ENCODE measurements at places on chromosomes 6 and 20.

- DNase-seq, result no peak
Observed at GRCh38 chr20:19915111-19915798, 101.9 kb upstream of the NAA20 start.

- DNase-seq, result no peak
Observed at GRCh38 chr6:47545223-47545622, 67.6 kb downstream of the CD2AP start.

DNA sequence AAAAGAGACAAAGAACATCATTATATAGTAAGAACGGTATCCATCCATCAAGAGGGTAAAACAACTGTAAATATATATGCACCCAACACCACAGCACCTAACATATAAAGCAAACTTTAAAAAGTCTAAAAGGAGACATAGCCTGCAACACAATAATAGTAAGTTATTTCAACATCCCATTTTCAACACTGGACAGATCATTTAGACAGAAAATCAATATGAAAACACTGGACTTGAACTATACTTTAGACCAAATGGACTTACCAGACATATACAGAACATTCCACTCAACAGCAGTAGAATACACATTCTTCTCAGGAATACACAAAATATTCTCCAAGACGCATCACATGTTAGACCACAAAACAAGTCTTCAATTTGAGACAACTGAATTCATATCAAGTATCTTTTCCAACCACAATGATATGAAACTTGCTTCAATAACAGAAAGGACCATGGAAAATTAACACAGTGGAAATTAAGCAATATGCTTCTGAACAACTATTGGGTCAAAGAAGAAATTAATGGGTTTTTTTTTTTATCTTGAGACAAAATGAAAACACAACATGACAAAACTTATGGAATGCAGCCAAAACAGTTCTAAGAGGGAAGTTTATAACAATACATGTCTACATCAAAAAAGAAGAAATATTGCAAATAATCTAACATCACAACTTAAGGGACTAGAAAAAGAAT, 23.9 kb upstream of the ASF1A start:
- DNase-seq, result no peak

GRCh38 chr6:113461153-113461932, 395.8 kb upstream of the MARCKS start:
- no peak for DNase-seq

DNA sequence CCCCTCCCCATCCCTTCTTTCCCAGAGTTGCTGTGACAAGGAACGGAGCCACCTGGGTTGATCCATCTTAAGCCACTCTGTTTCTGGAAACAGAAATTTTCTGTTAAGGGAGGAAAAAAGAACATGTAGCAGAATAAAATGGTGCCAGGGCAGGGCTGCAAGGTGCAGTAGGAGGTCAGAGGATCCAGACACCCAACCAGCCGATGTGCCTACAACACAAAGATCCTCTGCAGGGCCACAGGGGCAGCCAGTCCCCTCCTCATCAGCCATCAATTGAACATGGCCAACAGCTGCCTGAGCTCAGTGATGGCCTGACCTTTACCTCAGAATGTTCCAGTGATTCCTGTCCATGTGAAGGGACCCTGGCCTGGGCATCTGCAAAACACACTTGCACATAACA, 11.9 kb downstream of the MDFI start:
- DNase-seq, result no peak

DNA sequence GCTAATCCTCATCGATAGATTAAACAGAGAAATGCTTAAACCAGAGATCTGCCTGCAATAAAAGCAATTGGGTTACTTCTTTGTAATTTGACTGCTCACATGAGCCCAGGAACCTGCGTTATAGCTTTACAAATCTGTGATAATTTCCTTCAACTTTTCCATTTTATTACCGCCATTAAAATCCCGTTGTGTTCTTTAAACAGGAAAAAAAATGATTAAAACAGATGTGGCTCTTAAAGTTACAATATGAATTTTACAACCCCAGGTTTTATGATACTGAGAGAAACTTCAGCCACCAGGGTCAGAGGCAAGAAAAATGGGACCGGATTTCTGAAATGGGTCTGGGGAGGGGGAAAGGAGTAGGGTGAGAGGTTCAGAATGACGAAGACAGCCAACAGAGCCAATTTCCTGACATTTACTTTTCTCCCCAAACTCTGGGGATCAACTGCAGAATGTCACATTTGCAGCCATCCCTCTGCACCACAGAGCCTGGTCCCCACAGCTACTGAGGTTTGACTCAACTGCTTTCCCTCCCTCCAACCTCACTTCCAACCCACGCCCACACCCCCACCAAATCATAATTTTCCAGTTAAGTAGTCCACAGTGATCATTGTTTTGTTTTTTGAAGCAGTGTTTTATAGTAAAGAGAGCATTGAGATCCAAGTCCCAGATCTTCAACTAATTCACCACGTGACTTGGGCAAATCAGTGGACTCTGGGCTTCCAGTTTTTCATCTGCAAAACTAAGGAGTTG, 77.6 kb upstream of the EYA2 start:
- DNase-seq, result no peak

- DNase-seq, result no peak
Observed at GRCh38 chr6:163422550-163422949, 8.0 kb downstream of the QKI start.

GRCh38 chr6:96760153-96760687, 77.1 kb downstream of the GPR63 start:
- no peak for DNase-seq

DNA sequence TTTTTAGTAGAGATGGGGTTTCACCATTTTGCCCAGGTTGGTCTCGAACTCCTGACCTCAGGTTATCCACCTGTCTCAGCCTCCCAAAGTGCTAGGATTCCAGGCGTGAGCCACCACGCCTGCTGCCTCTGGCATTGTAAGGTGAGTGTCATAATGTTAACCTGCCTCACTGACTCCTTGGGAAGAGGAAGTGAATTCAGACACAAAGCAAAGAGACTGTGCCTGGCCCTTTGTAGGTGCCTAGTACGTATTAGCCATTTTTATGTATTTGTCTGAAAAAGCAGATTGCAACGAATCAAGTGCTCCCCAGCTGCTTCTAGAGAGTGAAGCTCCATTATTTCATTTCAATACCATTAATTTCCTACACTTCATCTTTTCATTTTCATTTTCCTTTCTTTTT, 260.5 kb downstream of the SAMD5 start:
- no peak for DNase-seq

- DNase-seq, result peak; percentile 37
Observed at GRCh38 chr6:3876866-3877265, 27.7 kb downstream of the FAM50B start.

GRCh38 chr6:1705183-1705582, 95.5 kb downstream of the FOXC1 start:
- DNase-seq, result no peak

- no peak for DNase-seq
Observed at GRCh38 chr6:12069891-12070529, 57.9 kb downstream of the HIVEP1 start.

DNA sequence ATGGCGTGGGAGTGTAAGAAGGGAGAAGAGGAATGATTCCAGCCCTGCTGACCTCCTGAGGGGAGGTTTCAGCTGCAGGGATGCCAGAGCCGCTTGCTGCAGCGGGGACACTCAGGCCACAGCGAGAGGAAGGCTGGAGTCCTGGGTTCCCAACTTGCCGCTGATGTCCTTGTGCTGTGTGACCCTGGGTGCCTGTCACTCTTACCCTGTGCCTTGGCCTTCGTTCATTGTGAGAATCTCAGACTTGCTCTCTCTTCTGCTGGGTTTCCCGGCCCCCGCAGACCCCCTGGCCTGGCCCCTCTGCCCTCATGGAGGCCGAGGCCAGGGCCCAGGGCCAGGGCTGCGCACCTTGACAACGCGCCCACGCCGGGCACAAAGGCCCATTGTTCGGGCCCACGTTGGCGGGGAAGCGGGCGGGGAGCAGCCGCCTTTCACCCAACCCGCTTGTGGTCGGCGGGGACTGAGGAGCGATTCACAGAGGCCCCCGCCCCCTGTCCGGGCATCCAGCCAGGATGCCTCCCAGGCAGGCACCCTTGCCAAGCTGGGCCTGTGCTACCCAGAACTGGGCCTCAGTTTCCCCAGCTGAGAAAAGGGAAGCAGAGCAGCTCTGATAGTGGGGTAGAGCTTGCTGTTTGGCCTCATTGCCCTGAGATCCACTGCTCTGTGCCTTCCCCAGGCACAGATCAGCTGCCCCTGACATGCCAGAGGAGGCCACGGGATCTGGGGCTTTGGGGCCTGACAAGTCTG, 52.4 kb downstream of the CEBPB start:
- DNase-seq, result no peak

GRCh38 chr6:42724825-42725224, 2.4 kb upstream of the PRPH2 start:
- no peak for DNase-seq

- no peak for DNase-seq
Observed at GRCh38 chr6:18388271-18388670, 1.1 kb downstream of the RNF144B start.

GRCh38 chr6:87534377-87535047, 55.3 kb downstream of the RARS2 start:
- no peak for DNase-seq

GRCh38 chr6:11318835-11319813, 86.7 kb upstream of the NEDD9 start:
- DNase-seq, result no peak

DNA sequence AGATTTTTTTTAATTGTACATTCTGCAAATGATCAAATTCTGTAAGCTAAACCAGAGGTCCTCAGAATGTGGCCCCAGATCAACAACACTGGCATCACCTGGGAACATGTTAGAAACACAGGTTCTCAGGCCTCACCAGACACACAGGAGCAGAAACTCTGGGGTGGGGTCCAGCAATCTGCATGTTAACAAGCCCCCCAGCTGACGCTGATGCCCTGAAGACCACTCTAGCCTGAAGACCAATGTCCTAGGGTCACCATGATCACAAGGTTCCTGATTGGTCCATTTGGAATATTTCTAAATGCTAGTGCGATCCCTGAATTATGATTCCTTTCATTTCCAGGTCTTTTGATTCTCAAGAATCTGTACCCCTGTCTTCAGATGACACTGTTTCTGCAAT, 2.4 kb upstream of the LY86 start:
- no peak for DNase-seq

- no peak for DNase-seq
Observed at GRCh38 chr6:75331151-75331550, 46.6 kb upstream of the TMEM30A start.

GRCh38 chr20:4449957-4450715, 271.6 kb upstream of the PRND start:
- no peak for DNase-seq

DNA sequence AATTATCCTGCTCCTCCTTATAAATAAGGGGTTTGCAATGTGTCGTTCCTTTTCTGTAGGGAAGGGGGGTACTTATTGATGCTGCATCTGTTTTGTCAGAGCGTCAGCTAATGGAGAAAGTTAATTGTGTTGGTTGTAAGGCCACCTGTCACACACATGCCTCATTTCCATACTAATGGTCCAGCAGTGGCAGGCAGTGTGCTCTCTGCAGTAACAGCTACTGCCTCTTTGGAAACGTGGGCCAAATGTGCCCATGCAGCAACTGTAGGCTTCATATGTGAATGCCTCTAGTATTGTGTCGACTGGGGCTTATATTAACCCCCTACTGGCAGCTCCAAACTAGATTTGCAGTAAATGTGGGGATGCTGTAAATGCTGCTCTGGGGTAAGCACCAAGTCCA, 56.3 kb upstream of the OLIG3 start:
- DNase-seq, result no peak

DNA sequence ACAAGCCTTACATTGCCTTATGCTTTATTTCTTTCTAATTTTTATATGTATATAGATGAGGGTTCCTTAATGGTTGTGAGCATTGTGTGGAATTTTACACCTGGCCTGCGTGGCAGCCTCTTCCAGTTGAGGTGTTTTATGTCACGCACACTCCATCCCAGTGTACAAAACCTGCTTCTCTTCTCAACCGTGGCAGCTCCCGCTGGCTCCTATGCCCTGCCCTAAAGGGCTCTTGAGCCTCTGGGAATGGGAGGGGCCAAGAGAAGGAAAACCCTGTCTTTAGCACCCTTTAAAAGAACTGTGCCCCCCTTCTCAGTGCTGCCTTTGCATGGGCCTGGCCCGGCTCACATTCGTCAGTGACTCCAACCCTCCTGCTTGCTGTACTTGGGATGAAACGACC, 4.3 kb upstream of the DNAJC5 start:
- DNase-seq, result no peak

- peak; percentile 70 for DNase-seq
Observed at GRCh38 chr6:9398071-9398766, 962.9 kb upstream of the SLC35B3 start.

GRCh38 chr6:74058606-74059005, 362.6 kb downstream of the CD109 start:
- no peak for DNase-seq

GRCh38 chr6:20534295-20535262, at the start of gene CDKAL1:
Gene CDKAL1, plus strand, starts transcription at chr6:20534457. Its CDS starts 11,894 bp downstream, at chr6:20546351.
- peak; percentile 94 for DNase-seq

DNA sequence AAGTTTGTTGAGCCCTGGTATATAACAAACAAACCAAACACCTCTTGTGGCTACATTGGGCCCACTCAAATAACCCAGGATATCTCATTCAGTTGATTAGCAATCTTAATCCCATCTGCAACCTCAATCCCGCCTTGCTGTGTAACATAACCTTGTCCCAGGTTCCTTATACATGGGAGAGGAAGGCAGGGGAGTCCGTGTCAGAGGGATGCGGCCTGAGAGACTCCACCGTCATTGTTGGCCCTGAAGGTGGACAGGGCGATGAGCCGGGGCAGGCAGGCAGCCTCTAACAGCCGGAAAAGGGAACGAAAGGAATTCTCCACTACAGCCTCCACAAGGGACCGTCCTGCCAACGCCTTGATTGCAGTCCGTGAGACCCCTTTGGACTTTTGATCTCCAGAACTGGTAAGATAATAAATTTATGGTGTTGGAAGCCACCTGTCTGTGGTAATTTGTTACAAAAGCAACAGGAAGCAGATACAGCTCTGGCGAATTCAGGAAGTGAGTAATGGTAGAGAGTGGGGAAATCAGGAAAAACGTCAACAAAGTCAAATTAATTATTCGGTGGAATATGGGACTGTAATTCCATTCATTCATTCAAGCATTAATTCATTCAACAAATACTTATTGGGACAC, 124.5 kb upstream of the SALL4 start:
- DNase-seq, result no peak

DNA sequence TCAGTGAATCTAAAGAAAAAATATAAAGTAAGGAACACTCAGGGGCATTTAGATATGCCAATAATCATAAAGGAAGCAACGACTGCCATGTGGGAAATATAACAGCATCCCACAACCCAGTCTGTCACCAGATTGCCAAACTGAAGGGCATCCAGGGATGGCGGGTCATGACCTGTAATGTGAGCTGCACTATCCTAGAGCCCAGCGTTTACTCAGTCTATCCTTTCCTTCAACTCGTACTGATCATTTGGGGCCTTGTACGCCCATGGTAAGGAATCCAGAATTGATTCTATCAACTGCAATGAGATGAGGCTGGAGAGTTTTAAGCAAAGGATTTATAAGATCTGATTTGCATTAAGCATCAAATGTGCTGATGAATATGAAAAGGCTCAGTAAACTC, 5.3 kb downstream of the TRPC4AP start:
- no peak for DNase-seq

DNA sequence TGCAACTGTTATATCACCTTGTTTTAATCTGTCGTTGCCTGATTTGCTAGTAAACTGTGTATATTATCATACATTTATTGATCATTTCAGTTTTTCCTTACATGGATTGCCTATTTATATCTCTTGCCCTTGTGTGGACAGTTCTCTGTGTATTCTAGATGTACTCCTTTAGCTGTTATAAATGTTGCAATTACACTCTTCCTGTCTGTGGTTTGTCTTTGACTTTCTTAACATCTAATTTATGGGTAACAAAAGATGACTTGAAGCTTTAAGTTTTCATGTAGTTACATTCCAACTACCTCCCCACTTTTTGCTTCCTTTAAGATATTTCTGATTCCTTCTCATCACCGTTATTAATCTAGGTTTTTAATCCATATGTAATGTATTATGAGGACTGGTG, 22.6 kb downstream of the PLCB1 start:
- no peak for DNase-seq
